ENCODE measurements at places on chromosomes 4 and X.

DNA sequence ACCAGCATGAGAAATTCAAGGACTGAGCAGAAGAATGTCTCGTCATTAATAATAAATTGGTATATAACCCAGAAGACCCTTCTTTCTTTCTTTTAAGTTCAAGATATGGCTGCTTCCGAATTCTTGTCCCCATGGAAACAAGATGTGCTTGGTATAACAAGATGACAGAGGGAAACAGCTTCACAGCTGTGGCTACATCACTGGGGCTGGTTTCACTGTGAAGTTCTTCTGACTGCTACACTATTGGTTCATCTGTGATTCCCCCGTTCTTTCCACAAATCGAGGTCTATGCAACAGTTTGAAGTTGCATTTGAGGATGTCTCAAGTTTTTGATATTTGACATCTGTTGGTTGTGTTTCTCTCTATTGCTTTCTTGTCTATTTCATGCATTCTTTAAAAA lies 12.3 kb upstream of the DTHD1 start:
- no peak for DNase-seq

- DNase-seq: no peak
Observed at GRCh38 chr4:186032259-186032658, 36.7 kb upstream of the TLR3 start.

- no peak for DNase-seq
Observed at GRCh38 chr4:159197260-159197884, 94.5 kb downstream of the RAPGEF2 start.

DNA sequence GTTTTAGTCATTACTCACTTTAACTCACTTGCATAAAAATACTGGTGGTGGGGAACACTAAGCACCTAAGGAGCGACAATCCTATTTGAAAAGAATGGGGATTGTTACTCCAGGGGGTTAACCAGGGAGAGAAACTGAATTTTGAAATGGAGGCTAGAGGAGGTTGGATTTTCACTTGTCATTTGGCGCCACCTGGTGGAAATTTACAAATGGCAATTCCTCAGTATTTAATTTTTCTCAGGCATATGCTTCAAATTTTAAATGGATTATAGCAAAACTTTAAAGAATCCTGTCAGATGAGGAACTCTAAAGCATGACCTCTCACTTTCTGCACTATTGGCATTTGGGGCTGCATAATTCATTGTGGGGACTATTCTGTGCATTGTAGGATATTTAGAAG lies 2.7 kb upstream of the GEMIN8 start:
- no peak for DNase-seq

DNA sequence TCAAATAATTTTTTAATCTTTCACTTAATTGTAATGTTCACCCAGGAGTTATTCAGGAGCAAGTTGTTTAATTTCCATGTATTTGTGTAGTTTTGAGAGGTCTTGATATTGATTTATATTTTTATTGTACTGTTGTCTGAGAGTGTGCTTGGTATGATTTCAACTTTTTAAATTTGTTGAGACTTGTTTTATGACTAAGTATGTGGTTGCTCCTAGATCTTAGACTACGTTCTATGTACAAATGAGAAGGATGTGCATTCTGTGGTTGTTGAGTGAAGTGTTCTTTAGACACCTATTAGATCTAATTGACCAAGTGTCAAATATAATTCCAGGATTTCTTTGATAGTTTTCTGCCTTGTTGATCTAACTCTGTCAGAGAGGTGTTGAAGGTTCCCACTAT lies 353.3 kb upstream of the GNPDA2 start:
- no peak for DNase-seq

- DNase-seq: no peak
Observed at GRCh38 chr4:8649631-8650361, 57.2 kb downstream of the CPZ start.

DNA sequence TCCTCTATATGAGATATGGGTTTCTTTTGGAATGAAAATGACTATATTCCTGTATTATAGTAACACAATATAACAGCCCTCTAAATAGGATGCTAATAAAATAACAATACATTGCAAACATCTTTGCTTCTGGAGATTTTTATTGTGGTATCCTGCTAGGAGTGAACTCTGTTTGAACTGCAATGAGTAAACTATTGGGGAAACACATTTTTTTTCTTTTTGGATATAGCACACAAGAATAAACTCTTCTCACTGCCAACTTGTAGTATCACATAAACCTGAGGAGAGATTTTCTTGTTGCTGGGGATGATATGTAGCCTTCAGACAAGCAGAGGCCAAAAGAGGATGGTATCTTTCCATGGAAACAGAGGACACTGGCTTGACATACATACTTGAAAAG lies 238.2 kb downstream of the C4orf33 start:
- DNase-seq: no peak

DNA sequence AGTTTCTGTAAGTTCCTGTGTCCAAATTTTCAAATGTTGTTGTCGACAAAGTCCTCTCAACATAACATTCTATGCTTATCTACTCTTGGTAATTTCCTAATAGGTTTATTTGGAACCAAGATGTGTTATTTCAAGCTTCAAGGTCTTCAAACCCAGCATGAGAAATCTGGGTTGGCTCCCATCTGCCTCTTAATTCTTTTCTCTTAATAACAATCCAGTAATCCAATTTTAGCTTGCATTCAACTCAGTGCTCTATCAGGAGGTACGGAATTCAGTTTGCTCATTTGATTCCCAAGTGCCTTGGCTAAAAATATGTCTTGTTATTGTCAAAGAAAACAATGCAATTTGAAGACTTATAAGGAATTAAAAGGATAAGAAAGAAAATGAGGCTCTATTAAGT lies 235.5 kb upstream of the MID1 start:
- DNase-seq: no peak

- no peak for DNase-seq
Observed at GRCh38 chr4:2354118-2354517, 64.3 kb downstream of the ZFYVE28 start.

GRCh38 chr4:163697121-163697520 lies 202.6 kb downstream of the TMA16 start:
- no peak for DNase-seq

DNA sequence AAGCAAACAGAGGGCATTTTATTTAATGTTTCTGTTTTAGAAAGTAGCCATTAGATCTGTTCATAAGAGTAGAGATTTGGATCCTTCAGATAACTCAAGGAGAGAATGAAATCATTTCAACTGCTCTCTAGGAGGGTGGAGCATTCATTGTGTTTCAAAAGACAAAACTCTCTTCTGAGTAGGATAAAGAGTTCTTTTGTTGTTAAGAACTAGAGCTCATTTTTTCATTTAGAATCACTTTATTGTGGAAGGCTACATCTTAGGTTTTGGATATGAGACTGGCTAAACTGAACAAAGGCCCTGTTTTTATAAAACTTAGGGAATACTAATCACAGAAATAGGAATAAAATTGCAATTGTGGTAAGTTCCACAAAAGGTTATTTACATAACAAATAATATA lies 193.9 kb upstream of the PCDH10 start:
- no peak for DNase-seq

- DNase-seq: no peak
Observed at GRCh38 chr4:8260656-8261111, 8.9 kb upstream of the HTRA3 start.

- no peak for DNase-seq
Observed at GRCh38 chrX:140274811-140275525, 229.9 kb downstream of the SOX3 start.

DNA sequence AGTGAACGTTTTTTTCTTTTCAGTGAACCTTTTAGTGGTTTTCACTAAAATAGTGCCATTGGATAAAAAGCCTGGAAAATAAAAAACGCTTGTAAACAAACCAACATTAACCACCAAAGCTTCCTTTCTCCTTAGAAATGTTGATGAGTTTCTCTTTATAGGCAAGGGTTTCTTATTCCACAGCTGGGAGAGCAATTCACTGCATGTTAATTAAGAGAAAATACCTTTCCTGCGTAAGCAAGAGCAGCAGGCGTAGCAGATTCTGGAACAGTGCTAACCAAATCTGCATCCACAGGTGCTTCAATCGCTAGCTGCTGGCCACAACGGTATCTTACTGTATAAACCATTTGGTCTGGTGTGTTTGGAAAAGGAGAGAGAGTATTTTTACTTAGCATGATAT lies 13.3 kb upstream of the AASDH start:
- no peak for DNase-seq

DNA sequence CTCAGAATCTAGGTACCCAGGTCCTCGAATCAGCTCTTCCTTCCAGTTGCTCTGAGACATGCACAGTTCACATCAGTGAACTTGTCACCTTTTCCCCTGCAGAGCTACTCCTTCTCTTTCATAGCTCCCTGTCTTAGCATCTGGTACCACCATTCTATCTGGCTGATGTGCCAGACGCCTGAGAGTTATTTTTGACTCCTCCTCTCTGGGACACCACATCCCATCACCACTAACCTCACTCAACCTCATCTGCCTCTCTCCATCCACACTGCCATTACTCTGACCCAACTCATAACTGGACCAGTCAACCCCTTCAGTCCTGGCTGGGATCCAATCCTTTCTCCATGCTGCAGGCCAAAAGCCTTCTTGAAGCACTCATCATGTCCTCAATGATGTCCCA lies 44.5 kb downstream of the SLC2A9 start:
- DNase-seq: no peak

DNA sequence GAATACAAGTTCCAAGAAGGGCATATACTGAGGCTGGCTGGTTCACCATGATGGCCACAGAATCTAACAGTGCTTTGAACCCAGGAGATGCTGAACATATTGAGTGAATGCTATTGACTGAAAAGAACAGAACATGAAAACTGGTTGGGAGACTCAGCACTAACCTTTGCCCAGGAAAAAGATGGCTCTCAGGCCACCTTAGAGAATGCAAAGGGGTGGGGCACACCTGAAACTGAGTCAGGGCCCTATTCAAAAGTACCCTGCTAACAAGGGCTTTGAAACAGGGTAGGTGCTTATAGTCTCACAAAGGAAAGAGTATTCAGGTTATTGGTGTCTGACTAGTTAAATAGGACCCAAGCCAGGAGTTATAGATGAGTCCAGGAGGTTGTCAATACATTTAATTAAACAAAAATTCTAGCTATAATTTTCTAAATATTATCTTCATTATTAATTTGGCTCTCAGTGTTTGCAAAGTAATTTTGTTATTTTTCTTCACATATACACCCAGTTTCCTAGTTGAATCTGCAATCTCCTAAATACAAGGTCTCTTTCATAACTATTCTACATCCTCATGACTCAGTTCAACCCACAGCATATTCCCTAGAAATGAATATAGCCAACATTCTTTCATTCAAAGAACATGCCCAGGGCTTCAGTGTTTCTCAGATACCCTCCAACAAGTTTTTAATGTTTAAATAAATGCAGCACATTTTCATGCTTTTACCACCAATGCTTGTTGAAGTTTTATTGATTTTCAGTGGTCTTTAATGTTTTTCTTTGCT lies 144.2 kb upstream of the RAPGEF2 start:
- DNase-seq: no peak

- DNase-seq: no peak
Observed at GRCh38 chr4:89609756-89610155, 227.2 kb downstream of the SNCA start.

DNA sequence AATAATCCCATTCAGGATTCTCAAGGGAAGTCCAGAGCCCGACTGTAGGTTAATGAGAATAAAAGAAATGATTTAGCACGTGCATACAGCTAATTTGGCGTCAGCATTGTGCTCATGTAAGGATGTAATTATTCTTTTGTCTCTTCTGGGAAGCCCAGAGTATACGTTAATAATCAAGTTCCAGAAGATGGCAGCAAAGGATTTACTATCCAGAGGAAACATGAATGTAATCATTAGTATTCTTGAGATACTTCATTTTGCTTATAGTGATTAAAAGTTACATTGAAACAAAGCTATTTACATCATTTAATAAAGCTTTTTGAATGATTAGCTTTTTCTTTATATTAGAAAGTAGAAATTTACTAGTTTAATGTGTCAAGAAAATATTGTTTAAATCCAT lies 27.1 kb upstream of the MAP9 start:
- DNase-seq: no peak

DNA sequence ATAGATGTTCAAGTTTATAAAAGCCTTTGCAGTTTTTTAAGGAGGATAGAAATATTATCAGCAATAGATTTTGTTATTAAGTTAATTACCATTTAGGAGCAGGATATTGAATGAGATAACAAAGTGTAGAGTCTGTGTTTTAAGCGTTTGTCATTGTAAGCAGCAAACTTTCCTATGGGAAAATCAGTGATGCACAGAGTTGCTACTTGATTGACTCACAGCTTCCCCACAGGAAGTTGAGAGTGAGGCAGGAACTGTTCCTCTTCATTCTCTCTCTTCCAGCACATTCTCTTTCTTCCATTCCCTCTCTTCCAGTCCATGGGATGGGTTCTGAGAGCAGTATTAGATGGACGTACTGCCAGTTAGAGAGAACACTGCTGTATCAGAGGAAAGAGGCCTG lies 867.7 kb upstream of the AGA start:
- no peak for DNase-seq

DNA sequence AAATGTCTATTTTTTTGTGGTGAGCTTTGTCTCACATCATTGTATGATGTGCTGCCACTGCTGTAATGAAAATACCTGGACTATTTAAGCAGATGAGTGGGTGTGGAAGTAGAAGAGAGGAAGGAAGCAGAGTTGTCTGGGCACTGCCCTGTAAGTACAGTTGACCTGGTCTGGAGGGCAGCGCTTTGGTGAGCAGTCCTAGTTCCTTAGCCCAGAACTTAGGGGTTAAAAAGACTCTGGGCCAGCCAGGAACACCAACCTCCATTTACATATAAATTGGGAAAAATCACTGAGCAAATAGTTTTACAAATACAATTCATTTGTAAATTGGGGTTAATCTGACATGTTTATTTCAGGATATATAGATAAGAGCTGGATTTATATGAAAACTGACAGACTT lies 347.1 kb upstream of the FAT1 start:
- DNase-seq: no peak

DNA sequence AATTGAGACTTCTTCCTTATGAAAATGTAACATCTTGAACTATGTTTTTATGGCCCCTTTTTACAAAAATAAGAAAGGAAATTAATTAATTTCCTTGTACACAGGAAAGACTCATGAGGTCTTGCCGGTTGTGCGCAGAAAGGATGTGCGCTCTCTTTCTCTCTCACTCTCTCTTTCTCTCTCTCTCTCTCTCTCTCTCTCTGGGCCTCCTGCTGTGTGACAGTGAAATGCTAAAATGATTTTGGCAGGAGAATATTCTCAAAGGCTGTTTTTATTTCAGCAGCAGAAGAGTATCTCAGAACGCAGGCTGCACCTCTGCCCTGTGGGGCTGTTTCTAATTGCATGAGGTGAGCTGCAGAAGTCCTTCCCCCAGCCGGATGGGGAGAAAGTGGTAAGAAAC lies 349.0 kb downstream of the MID1IP1 start:
- no peak for DNase-seq

- DNase-seq: no peak
Observed at GRCh38 chr4:106677213-106677612, 308.6 kb upstream of the GIMD1 start.

DNA sequence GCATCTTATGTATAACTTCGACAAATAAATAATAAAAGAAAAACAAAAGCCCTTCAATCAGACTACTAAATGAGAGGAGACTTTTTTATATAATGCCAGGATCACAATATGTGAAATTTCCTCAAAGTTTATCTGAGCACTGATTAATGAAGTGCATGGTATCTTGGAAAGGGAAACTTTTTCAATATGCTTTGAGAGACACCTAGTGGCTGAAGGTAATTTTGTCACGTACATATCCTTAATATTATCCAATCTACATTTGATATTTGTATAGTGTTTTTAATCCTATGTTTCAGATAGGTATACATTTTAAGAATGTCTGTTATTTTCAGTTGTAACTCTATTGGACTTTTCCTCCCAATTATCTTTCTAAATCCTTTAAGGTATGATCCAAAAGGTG lies 146.8 kb downstream of the KLHL4 start:
- no peak for DNase-seq

- DNase-seq: no peak
Observed at GRCh38 chr4:156949373-156949814, 22.2 kb downstream of the PDGFC start.

Measured in NCI-H2029 treated with DMSO at 0.1 percent for 48 hours (cell line).